ENCODE measurements at places on chromosomes 6 and 20. TPM values are rescaled to one million over a fixed set of nuclear protein-coding genes. Genes with fewer than 3 reads are reported as not detected.
A peak's percentile ranks its signal among the peaks of the same experiment; 100 is the strongest.

DNA sequence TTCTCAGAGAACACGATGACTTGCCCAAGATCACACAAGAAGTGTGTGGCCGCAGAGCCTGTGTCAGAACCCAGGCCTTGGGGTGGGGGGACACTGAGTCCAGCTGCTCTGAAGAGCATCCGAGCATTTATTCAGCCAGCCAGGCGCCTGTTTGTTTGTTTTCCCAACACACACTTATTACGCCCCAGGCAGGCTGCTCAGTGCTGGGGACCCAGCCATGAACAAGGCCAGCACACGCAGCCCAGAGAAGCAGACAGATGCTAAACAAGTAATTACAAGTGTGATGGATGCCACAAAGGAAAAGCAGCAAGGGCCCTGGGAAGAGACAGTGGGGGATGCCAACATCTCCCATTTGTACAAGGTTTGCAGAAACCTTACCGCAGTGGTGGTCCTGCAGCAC lies 19.4 kb upstream of the SIRPA start:
- no peak for DNase-seq

DNA sequence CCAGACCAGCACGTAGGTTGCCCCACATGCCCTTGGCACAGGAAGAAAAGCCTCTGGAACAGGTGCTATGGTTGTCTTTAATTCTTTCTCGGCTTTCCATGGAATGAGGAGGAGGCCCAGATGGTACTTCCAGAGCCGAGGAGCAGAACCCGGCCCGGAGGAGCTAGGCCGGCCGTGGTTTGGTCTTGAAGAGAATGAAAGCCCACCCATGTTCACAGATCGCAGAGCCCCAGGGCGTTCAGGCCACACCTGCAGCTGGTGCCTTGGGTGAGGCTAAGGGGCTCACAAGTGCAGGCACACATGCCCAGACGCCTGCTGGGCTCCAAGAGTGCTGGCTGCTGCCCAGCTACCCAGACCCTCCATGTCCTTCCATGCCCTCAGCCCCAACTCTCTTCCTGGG lies 20.0 kb downstream of the EDN3 start:
- no peak for DNase-seq

Gene HEY2
- total RNA-seq = not detected

Gene SPEF1
- 2.6 TPM for total RNA-seq

DNA sequence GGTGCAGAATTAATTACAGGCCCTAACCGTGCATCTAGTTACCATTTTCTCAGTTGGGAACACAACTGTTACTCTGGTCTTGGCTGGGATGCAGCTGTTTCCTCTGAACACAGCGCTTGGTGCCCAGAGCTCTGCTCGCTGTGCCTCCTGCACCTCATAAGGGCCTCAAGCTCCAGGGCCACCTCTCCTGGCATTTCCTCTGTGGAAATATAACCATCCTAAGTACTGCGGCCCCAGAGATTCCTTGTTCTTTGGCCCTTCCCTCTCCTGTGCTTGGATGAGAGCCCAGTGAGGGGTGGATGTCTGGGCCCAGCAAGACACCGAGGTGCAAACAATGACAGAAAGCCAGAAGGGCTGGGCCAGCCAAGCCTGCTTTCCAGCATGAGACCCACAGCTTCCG lies 169.9 kb upstream of the CST7 start:
- DNase-seq = no peak

DNA sequence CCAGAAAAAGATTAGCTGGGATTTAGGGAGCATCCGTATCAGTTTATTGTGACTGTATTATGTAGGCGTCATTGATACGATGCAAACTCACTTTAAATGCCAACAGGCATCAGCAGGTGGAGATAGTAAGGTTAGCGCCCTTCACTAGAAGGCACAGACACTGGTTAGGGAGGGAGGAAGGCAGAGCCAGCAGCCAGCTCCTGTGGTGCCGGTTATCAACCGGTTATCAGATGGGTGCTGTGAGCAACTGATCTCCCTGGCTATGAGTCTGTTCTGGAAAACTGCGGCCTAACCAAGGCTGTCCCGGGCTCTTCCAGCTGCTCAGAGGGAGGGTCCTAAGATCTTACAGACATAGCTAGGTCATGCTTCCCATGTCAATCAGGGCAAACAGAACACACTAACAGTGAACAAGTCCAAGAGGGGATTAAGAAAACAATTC lies 47.5 kb upstream of the CD93 start:
- no peak for DNase-seq

DNA sequence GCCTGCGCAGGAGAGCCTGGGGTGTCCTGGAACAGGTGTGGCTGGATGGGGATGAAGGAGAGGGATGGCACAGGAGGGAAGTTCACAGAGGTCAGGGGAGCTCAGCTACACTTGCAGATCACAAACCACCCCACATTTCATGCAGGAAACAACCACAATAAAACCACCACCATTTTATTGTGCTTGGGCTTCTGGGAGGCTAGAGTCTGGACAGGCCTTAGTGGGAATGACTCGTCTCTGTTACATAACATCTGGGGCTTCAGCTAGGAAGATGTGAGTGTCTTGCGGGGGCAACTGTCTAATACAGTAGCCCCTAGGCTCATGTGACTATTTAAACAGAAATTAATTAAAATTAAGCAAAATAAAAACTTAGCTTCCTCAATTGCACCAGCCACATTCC lies 33.4 kb downstream of the SNX5 start:
- no peak for DNase-seq

Gene MUC21
- total RNA-seq = not detected

- DNase-seq = no peak
These were observed 6.7 kb downstream of the TEAD3 start for GRCh38 chr6:35489995-35490791.

DNA sequence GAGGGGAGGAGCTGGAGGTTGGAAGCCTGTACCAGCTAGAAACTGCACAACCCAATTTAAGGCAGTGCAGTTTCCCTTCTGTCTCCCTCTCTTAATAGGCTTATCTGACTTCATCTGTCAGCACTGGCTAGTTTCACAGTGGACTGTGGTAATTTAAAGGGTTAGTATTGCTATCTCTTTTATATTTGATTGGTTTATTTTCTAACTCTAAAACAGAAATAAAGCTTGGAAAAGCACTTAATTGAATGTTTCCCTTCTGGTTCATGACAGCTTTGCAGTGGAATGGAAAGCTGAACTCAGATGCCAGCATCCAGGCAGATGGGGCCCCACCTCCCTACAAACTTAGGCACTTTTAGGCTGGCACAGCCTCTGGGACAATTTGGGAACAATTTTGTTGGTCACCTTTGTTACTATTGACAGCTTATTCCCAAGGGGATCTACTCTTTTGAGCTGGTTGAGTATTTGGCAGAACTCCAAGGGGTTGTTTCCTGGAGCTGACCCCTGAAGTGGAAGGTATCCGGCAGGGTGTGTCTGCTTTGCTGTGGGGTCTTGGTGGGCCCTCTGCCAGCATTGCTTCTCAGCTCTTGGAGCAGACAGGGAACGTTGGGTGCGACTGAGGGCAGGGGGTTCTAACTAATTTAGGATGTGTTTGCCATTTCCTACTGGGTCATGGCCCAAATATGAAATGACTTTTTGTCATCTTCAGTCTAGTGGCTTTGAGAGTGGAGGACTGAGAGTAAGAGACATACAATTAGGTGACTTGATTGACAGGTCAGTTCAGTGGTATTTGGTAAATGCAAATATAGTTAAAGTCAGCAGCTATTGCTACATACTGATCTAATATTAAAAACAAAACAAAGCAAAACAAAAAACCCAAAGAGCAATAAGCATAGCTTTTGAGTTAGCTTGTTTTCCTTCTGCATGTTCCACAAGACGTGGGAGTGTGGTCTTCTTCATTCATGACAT lies 9.3 kb downstream of the SH3BGRL2 start:
- DNase-seq = no peak

GRCh38 chr20:49948809-49949507 lies 12.8 kb downstream of the RNF114 start:
- DNase-seq = no peak

DNA sequence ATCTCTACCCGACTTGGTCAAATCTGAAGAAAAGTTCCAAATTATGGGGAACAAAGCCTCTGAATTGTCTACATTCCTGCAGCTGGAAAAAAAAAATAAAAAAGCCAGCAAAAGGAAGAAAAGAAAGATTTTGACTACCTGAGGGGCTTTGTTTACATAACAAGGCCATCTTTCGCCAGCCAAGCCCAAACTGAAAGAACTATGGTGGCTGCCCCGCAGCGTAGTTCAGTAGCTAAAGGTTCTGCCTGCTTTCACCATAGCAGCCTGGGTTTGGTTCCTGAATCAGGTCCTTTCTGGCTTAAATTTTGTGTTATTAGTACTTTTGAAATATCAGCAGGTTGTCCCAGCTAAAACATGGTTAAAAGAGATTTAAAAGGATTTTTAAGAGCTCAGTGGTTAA lies 35.4 kb downstream of the ZNF133 start:
- DNase-seq = no peak

DNA sequence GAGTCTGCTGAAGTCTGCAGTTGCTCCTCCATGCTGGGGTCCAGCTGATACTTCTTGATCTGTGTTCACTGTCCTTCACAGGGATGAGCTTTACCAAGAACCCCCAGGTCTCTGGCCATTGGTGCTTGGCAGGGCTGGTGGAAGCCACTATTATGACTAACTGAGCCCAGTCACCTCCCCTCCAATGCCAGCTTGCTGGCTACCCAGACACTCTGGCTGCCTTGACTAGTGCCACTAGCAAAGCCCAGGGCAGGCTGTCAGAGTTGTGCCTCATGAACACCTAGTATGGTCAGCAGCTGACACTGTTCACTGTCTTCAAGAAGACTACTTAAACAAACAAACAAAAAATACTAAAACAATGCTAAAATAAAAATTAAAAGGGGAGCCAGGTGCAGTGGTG lies 8.8 kb downstream of the ASIP start:
- DNase-seq = no peak

Gene COL19A1
- total RNA-seq = not detected

- no peak for DNase-seq
These were observed 5.3 kb downstream of the MMP9 start for GRCh38 chr20:46013829-46014516.

DNA sequence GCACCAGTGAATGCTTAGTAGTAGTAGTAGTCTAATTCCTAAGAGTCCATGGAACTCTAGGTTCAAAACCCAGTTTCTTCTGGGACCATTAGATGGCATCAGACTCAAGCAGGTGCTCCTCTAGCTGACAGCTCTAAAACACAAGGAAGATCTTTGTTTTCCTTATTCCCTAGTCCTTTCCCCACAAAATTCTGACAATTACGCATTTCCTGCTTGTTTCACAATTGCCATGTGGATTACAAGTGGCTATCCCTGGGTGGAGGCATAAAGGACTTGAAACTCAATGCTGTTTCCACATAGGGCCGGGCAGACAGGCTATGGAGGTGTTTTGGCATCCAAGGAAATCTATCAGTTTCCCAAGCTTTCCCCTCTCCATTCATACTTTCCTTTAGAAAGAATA lies 9.2 kb upstream of the HLA-DOB start:
- DNase-seq = no peak

GRCh38 chr6:132418235-132418965 lies 17.1 kb upstream of the MOXD1 start:
- no peak for DNase-seq

Gene GPLD1
- 1.7 TPM for total RNA-seq

DNA sequence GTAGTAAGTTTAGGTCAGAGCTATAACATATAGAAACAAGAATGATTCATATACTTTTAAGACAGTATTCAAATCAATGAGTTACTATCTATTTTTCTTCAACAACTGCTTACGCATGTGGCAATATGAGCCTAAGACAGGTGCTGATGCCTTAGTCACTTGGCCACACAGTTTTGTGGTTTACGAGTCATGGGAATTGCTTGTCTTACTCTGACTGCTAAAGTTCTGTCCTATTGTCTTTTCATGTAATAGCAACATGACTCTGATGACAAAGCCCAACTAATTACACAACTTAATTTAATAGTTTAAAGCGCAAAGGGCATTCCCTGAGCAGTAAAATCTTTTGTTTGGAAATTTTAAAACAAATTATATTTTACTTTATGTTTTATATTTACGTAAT lies 159.3 kb upstream of the CENPW start:
- peak; percentile 7 for DNase-seq

Gene NMBR
- total RNA-seq = 0.35 TPM

DNA sequence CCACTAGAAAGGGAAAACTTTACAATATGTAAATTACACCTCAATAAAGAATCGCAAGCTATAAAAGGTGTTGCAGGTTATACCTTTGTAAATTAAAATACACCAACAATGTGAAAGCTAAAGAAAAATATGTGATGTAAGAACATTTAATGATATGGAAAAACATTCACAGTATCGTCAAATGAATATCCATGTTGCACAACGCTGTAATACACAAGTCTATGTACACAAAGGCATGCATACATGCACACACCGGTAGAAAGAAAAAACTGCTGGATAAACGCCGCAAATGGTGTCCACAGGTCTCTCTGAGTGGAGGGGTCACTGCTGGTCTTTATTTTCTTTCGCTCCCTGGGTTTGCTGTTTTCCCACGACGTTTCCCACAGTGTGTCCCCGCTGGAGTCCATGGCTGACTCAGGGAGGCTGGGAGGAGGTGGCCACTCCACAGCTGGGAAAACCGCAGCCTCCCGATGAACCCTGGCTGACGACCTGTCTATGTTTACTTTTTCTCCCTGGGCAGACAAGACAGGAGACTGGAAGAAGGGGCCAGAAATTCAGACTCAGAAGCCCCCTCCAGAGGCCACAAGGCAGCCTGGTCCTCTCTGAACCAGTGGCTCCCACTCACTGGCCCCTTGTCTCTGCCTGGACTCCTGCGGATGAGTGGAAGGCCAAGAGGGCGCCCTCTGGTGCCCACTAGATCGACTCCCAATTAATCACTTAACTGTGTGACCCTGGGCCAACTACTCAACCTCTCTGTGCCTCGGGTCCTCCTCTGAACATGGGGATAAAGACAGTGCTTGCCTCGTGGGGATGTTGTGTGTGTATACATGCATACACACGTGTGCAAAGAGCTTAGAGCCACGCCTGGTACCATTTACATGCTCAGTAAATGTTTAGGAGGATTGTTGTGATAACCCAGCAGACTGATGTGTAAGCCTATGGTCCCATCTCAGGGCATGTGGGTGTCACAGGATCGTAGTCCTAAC lies 12.8 kb upstream of the BPI start:
- peak; percentile 66 for DNase-seq

Gene XKR7
- total RNA-seq = not detected

Gene SLC44A4
- 44.9 TPM for total RNA-seq

- no peak for DNase-seq
These were observed 357.1 kb downstream of the MAFB start for GRCh38 chr20:40331807-40332560.

Gene TAP1
- 23.4 TPM for total RNA-seq

All from PC-9 (cell line).